ENCODE measurements at places on chromosomes 16 and 17.

- DNase-seq, result no peak
Observed at GRCh38 chr17:65723431-65724151, 162.1 kb upstream of the AXIN2 start.

- no peak for DNase-seq
Observed at GRCh38 chr17:31329221-31329620, 7.8 kb upstream of the EVI2A start.

DNA sequence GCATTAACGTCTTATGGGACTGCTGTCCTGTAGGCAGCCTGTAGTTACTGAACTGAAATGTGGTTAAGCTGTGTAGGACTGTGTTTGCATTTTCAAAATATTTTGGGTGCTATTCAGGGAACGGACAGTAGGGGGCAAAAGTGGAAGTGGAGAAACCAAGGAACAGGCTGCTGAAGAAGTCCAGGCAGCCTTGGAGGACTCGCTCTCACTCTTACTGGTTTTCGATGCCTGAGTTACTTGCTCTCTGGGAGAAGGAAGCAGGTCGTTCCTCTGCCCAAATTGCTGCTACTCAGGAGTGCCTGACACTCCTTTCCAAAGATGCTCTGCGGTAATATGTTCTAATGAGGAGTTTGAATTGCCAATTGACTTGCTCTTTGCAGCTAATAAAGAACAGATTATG is 64.5 kb upstream of the RBFOX1 start:
- no peak for DNase-seq

DNA sequence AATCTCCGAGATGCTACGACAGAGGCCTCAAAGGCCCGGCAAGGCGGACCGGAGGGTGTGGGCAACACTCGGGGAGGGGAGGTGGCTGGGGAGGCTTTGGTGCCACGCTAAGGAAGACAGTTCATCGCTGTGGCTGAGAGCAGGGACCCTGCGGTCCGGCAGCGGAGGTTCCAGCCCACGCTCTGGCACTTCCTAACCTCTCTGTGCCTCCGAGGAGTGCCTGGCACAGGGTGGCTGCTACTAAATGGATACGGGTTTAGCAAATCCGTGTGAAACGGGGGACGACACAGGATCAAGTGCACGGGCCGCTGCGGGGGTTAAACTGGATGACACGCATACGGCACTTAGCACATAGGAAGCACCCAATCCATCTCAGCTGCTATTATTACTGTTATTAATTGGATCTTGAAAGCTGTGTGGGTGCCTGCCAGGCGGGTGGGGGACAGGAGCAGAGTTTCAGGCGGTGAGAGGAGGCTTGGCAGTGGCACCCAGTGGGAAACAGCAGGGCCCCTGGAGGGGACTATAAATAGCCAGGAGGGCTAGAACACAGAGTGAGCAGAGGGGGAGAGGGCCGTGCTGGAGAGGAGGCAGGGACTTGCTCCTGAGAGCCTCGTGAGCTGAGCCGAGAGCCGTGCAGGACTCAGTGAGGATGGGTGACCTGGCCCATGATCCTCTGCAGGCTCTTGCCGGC is 45.0 kb downstream of the ABR start:
- no peak for DNase-seq

GRCh38 chr17:35050170-35050569 is 13.3 kb downstream of the RFFL start:
- no peak for DNase-seq
